ENCODE measurements at places on chromosomes 12 and 14. TPM values are rescaled to one million over a fixed set of nuclear protein-coding genes. Genes with fewer than 3 reads are reported as not detected.

Gene AICDA
- total RNA-seq = not detected

Gene NCKAP5L
- 12.1 TPM for total RNA-seq

Gene LIMA1
- 79.6 TPM for total RNA-seq

Gene PTCSC3
- not detected for total RNA-seq

Gene NPC2
- 105 TPM for total RNA-seq
